ENCODE measurements at places on chromosomes 16 and 17.

DNA sequence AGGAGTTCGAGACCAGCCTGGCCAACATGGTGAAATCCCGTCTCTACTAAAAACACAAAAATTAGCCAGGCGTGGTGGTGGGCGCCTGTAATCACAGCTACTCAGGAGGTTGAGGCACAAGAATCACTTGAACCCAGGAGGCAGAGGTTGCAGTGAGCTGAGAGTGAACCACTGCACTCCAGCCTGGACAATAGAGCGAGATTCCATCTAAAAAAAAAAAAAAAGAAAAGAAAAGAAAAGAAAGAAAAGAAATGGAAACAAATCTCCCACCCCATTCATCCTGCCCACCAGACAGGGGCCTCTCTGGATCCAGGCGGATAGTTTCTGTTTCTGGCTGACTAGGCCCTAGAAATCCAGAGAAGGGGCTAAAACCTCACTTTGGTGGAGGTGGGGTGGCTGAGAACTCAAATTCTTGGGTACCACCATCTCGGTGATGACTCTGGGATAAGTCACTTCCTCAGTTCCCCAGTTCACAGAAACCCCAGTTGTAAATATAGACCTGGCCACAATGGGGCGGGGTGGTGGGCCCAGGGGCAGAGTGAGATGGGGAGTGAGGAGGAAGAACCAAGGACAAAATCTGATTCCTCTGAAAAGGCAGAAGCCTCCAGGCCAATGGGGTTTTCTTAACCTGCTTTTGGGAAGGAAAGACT lies 22.2 kb downstream of the SOCS1 start:
- no peaks in the 10 kb centered on the region for H3K27me3 ChIP-seq
- no peaks in the 10 kb centered on the region for H3K36me3 ChIP-seq
- H3K4me1 ChIP-seq: peaks cover 34% of the 10 kb centered on the region
- peak overlapping the region; percentile 91 for H3K27ac ChIP-seq
- H3K4me3 ChIP-seq: peak overlapping the region; percentile 31
- DNase-seq: no peak

DNA sequence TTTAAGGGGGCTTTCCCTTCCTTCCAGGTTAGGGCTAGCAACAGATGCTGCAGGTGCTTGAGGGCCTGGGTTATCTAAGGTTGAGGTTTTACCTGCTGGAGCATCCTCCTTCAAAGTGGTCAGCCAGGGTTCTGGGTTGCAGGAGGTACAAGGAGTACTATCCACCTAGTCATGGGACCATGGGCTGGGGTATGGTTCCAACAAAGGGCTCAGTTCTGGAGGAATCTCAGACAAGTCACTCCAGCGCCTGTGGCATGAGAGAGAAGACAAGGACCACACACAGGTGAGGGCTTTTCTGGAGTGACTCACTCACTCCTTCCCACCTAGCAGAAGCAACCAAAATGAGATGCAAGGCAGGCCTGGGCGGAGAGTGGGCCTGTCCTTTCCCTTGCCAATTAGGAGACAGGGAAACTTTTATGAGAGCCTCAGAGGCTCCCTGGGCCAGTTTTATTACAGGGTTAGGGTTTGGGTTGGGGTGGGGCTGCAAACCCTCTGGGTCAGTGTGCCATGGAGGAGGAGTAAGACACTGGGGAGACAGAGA lies 2.2 kb downstream of the MYO19 start:
- no peak for DNase-seq
- peaks cover 37% of the 10 kb centered on the region for H3K36me3 ChIP-seq
- no peak overlapping the region for H3K27ac ChIP-seq
- no peaks in the 10 kb centered on the region for H3K27me3 ChIP-seq

DNA sequence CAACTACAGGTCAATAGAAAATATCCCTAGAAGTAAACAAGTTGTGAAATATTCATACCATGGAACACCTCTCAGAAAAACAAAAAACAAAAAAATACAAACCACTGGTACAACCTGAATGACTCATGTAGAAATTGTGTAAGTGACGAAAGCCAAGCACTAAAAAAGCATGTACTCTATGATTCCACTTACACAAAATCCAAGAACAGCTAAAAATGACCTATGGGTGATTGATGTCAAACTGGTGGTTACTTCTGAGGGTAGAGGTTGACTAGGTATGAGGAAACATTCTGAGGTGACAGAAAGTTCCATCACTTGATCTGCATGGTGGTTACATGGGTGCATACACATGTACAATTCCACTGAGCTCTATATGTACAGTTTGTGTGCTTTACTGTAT lies 31.1 kb downstream of the DHRS7C start:
- no peak overlapping the region for H3K27ac ChIP-seq
- DNase-seq: no peak
- no peaks in the 10 kb centered on the region for H3K36me3 ChIP-seq
- H3K27me3 ChIP-seq: no peaks in the 10 kb centered on the region

- H3K27ac ChIP-seq: no peak overlapping the region
- no peak overlapping the region for H3K4me3 ChIP-seq
- H3K27me3 ChIP-seq: no peaks in the 10 kb centered on the region
These were observed 156.4 kb downstream of the CMIP start for GRCh38 chr16:81601008-81601428.

DNA sequence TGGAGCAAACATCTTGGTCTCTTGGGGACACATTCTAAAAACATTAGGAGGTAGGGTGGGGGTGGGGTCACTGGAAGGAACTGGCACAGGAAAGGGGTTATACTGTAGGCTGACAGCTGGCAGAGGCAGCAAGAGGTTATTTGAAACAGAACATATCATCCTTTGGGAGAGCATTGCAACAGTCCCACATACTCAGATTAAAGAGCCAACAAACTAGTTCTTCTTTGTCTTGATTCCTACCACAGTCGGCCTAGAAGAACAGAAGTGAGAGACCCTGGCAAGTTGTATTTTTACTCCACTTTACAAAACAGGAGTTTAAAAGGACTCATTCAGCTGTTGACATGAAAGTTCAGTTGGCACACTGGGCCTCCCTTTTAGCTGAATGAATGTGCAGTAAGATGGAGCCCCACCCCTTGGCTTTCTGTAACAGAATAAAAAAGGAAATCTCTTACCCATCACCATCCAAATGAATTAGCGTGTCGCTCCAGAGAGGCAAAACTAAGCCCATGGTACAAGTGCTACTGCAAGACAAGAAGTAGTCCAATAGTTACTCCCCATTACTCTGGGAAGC lies 54.6 kb upstream of the CORO6 start:
- no peak for DNase-seq
- no peaks in the 10 kb centered on the region for H3K4me1 ChIP-seq
- no peaks in the 10 kb centered on the region for H3K27me3 ChIP-seq

- no peak overlapping the region for H3K4me3 ChIP-seq
- no peaks in the 10 kb centered on the region for H3K4me1 ChIP-seq
- no peaks in the 10 kb centered on the region for H3K36me3 ChIP-seq
- DNase-seq: no peak
- no peaks in the 10 kb centered on the region for H3K27me3 ChIP-seq
These were observed 351.0 kb upstream of the PSMD7 start for GRCh38 chr16:73945631-73946030.

DNA sequence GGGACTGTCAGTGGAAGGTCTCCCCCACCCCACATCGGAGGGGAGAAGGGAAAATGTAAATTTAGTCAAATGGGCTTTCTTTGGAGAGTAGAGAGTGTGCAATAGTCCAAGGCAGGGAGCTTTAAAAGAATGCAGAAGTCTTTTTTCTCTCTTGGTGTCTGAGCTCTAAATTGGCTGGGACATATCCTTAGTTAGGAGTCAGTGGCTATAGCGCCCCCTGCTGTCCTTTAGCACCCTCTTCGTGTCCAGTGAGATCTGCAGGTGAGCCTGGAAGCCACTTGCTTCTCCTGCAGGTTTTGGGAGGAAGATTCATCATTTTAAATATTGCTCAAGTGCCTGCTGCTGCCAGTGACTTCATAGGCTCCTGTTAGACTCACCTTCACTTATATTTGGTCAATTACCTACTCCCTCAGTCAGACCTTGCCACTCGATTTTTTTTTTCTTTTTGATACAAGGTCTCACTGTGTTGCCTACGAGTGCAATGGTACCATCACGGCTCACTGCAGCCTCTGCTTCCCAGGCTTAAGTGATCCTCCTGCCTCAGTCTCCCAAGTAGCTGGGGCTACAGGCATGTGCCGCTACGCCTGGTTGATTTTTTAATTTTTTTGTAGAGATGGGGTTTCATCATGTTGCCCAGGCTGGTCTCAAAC lies 174.8 kb downstream of the PRKCB start:
- peak; percentile 90 for DNase-seq
- no peak overlapping the region for H3K4me3 ChIP-seq
- H3K27ac ChIP-seq: no peak overlapping the region
- peaks cover 4% of the 10 kb centered on the region for H3K36me3 ChIP-seq

DNA sequence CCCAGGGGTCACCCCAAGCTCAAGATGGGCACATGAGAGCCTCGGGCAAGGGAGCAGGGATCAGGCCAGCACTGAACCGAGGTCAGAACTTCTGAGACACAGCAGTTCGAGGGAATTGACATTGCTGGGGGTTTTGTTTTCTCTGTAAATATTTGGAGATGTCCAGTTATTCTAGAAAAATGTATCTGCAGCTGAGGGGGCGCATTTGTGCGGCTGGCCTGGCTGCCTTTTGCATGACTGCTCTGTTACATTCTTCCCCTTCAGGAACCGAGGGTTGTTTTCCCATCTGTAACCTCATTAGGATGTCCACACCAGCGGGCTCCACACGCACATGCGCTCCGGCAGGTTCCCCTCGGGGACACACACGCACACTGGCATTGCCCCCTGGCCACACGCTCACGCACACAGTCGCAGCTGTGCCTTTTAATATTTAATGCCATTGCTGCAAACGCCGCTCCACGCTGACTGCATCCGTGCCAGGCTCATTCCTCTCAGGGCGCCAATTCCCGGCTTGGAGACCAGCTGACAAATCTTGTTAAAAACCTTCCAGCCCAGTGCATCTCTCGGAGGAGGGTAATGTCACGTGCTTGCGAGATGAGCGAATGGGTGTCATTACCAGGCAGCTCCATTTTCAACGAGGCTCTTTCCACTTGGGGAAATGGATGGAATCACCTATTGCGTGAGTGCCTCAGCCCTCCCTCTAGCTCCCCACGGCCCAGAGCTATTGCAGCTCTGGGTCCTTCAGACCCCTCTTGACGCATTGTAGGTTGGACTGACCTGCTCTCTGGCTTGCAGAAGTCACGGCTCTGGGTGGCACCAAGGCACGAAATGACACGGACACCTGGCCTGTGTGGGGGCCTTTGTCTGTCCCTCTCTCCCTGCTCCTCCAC lies 13.1 kb downstream of the CCR7 start:
- H3K4me1 ChIP-seq: peaks cover 83% of the 10 kb centered on the region
- no peak overlapping the region for H3K4me3 ChIP-seq
- DNase-seq: no peak
- H3K27me3 ChIP-seq: no peaks in the 10 kb centered on the region

DNA sequence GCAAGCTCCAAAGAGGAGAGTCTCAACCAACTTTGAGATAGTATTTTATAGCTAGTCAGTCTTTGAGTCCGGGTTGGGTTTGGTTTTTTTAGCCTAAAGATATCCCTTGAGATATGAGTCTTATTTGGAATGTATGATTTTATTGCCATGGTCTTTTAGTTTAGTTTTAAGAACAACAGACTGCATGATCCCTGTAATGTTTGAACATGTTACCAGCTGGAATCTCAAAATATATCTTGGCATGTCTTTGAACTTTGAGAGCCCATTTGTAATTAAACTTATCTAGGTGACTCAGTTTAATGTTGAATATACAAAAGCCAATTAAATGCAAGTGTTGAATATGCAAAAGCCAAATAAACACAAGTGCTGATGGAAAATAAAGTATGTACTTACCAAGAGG lies 100.6 kb downstream of the TANGO6 start:
- DNase-seq: no peak
- H3K36me3 ChIP-seq: peaks cover 9% of the 10 kb centered on the region

DNA sequence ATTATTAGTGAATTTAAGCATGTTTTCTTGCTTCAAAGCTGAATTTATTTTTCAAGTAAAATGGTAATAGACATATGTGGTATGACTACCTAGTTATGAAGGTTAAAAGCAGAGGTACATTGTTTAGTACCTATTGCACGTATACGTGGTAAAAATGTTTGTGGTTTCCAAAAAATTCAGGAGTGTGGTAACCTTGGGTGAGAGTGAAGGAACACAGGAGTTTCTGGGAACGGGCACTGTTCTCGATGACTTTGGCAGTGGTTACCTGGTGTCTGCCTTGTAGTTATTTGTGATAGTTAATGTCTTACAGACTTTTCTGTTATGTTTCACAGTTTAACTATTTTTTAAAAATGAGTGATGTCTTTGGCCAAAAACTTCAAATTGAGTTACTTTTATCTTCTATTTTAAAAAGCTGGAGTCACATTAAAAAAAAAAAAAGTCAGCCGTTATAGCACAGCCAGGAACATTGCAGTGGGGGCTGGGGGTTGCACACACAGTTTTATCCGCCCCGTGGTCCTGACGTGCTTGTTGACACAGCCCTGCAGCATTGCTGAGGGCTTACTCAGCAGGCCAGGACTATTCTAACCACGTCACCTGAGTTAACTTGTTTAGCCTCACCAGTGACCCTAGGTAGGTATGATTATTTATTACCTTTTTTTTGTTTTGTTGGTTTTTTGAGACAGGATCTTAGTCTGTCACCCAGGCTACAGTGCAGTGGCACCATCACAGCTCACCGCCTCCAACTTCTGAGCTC lies 10.9 kb downstream of the JPT2 start:
- no peak for DNase-seq
- H3K4me3 ChIP-seq: no peak overlapping the region
- no peaks in the 10 kb centered on the region for H3K27me3 ChIP-seq
- peaks cover 83% of the 10 kb centered on the region for H3K36me3 ChIP-seq
